HS-27A (cell line): ENCODE measurements at places on chromosomes 2 and 18.

GRCh38 chr2:38602136-38602731 lies 494 bp downstream of the HNRNPLL start:
- DNase-seq = no peak

- peak; percentile 7 for DNase-seq
Measured at GRCh38 chr18:49819823-49820671, 6.7 kb upstream of the ACAA2 start.

GRCh38 chr18:63249771-63250170 lies 69.8 kb downstream of the BCL2 start:
- DNase-seq = no peak

DNA sequence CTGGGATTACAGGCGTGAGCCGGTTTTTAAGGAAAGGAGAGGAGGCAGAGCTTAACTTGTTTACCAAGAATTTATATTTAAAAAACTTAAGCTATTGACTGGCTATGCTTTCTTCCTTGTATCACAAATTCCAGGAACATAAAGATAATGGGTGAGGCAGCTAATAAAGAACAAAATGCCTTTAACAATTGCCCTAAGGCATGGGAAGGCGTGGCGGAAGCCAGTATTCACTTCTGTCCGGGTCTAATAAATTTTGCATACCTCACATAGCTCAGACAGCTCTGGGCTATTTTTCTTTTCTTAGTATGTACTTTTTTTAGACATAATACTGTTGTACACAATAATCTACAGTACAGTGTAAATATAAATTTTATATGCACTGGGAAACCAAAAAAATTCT lies 1.0 kb upstream of the LDAH start:
- no peak for DNase-seq

- DNase-seq = no peak
Measured at GRCh38 chr2:86298411-86299390, 38.7 kb downstream of the REEP1 start.

- no peak for DNase-seq
Measured at GRCh38 chr2:235230821-235231601, 262.8 kb upstream of the AGAP1 start.
